ENCODE measurements at places on chromosomes 5 and 9.
A peak's percentile ranks its signal among the peaks of the same experiment; 100 is the strongest.

DNA sequence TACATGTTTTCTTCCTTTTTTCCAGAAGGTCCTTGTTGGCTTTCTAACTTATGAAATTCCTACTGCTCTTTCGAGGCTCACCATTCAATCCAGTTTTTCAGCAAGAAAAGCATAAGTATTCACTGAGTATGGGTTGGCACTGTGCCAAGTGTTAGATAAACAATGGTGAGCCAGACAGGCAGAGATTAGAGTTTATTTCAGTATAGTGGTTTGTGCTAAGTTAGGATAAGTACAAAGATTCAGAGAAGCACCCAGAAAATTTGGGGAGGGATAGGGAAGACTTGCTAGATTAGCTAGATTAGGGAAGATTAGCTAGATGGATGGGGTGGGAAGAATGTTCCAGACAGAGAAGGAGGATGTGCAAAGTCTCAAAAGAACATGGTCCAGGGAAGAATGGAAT, 122.9 kb downstream of the OXCT1 start:
- no peak for DNase-seq

GRCh38 chr5:68962757-68963484, 130.9 kb upstream of the SLC30A5 start:
- peak; percentile 32 for DNase-seq

DNA sequence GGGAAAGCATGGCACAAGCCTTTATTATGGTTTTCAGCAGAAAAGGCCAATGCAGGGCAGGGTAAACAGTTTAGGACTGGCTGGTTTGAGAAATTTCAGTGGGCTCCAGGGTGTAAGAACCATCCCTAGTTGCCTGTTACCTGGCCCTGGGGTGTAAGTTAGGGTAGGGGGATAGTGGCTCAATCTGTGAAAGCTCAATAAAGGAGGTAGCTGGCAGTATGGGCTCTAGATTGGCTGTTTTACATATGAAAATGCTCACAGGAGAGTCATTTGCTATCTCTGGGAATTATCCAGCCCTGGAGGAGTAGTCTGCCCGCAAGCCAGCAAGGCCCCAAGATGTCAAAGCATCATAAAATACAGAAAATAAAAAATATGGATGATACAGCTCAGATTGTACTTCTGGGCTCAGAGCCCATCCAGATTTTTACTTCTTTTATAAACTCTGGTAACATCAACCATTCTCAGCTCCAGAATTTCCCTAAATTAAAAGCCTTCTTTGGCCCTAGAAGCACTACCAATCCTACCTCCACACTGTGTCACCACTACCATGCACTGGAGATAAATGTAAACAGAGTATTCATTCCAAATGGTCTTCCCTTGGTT, 31.1 kb downstream of the SSBP2 start:
- DNase-seq = no peak

GRCh38 chr9:84828046-84828445, 158.5 kb downstream of the NTRK2 start:
- DNase-seq = no peak

- no peak for DNase-seq
These were observed 101.6 kb downstream of the TENT4A start for GRCh38 chr5:6814816-6815215.

- no peak for DNase-seq
These were observed 18.1 kb downstream of the SWI5 start for GRCh38 chr9:128294142-128294541.

GRCh38 chr5:149693021-149693420, 37.1 kb upstream of the PPARGC1B start:
- no peak for DNase-seq

DNA sequence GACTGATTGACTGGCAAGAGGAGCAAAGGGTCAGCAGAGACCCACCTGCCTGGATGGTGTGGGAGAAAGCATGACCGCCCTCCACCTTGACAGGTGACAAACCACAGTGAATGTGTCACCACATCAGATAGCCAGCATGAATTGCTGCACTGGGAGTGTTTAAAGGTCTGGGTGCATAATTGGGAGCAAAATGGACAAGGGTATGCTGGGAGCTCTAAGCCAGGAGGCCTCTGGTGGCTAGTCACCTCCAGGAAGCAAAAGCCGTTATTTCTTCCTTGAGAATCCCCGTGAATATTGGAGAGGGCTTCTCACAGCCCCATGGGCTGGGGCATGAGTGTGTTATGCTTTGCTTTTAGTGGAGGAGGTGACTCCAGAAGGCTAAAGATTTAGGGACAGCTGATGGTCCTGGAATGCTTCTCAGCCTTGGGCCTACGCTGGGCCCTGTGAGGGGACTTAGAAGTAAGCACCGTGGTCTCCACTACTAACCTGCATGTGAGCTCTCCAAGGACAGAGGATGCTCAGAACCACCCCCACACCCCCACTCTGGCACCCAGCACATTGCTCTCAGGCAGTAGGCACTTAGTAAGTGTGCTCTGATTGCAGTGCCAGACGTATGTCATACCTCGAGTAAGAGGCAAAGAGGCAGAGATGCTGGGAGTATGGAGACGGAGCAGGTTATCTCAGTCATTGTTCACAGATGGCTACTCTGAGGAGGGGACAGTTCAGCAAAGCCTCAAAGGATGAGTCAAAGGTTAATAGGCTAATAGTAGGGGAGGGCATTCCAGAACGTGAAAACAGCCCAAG, 9.1 kb upstream of the IRF1 start:
- no peak for DNase-seq

DNA sequence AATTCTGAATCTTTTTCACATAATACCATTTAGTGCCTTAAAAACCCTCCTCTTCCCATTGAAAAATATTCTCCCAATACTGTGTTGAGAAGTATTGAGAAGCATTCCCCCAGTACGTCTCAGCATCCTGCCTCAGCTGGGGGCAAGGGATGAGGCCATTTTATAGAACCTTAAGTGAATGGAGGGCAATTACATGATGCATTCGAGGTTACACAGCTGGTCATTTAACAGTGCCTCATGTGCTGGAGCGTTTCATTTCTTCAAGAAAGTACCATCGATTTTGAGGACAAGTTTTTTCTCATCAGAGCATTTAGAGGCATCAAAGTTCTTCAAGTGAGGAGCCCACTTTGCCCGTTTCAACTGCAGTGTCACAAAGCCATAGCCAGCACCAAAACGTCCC, 135.6 kb downstream of the DOCK2 start:
- no peak for DNase-seq

DNA sequence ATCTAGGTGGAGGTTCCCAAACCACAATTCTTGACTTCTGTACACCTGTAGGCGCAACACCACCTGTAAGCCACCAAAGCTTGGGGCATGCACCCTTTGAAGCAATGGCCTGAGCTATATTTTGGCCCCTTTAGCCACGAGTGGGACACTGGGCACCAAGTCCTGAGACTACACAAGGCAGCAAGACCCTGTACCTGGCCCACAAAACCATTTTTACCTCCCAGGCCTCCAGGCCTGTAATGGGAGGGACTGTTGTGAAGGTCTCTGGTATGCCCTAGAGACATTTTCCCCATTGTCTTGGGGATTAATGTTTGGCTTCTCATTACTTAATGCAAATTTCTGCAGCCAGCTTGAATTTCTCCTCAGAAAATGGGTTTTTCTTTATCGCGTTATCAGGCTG, 24.6 kb upstream of the FAM151B start:
- DNase-seq = no peak

- no peak for DNase-seq
These were observed 64.7 kb downstream of the IPPK start for GRCh38 chr9:92605224-92605623.

DNA sequence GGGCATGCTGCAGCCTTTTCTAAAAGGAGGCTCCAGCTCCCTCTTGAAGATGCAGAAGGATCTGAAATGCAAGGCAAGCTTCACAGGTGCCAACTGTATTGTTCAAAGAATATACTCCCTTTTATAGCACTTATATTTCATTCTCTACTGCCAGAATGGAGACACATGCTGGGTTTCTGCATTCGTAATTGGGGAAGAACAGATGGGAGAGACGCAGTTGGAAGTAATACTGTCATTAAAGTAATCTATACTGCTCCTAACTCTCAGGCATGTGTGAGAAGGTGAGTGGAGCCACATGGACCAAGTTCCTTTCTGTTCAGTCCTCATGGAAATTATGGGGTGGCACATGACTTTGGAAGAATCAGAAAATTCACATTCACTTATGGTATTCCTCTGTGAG, 226.4 kb downstream of the TRIM32 start:
- no peak for DNase-seq

DNA sequence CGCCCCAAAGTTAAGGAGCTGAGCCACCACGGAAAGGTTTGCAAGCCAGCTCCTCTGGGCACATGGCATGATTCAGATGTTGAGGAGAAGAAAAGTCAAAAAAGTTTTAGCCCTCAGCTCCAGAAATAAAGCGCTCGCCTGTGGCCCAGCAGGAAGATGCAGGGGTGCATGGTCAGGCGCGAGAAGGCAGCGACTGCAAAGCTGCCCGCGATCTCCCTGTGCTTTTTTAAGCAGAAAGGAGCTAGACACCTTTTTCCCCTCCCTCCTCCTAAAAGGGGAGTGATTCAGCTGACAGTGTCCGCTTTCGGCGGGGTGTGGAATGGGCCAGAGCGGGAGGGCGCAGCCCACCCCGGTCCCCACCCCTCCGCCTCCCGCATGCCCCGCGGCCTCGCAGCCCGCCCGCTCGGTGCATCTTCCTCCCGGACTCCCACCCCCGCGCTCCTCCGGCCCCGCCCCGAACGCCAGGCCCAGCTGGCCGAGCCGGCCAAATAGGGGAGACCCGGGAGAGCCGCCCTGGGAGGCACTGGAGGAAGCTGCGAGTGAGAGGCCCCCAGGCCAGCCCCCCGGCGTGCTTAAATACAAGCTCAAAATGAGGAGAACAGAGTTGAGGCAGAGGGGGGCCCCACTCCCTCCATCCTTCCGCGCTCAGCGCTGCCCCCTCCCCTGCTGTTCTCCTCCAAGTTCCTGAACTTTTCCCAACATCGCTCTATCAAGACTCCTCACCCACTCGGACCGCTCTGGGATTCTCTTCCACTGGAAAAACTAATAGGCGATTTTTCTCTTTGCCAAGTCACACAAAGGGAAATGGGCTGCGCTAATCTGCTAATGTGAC, at the start of gene ADAMTS12:
TSS of gene ADAMTS12 (minus strand) at position 203 of the 832 bp plus-strand sequence. CDS start at position 69, 134 bp downstream.
- peak; percentile 1 for DNase-seq

GRCh38 chr5:173232499-173233346, 2.3 kb downstream of the NKX2-5 start:
- no peak for DNase-seq

DNA sequence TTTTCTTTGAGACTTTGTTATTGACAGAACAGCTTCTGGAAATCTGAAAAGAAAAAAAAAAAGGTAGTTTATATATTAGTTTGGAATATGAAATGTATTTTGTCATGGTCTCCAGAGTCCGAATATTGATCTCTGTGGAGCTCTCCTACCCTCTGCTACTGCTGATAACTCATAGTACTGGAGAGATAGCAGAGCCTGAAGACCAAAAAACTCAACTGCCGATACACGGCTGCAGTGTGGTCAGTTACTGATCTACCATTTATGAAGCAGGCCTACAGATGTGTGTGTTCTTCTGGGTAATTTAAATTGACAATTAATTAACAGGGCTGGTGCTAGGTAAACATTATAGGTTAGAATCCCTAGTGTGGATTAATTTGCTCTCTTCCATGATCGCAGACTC, 3.8 kb upstream of the FAM120A start:
- no peak for DNase-seq

- DNase-seq = no peak
These were observed 8.8 kb upstream of the SNX2 start for GRCh38 chr5:122766130-122766529.

- DNase-seq = no peak
These were observed 87.8 kb upstream of the HSPA9 start for GRCh38 chr5:138663009-138663408.

Data from hypothalamus (tissue), 51 donors.